ENCODE measurements at places on chromosomes 11 and 22.

DNA sequence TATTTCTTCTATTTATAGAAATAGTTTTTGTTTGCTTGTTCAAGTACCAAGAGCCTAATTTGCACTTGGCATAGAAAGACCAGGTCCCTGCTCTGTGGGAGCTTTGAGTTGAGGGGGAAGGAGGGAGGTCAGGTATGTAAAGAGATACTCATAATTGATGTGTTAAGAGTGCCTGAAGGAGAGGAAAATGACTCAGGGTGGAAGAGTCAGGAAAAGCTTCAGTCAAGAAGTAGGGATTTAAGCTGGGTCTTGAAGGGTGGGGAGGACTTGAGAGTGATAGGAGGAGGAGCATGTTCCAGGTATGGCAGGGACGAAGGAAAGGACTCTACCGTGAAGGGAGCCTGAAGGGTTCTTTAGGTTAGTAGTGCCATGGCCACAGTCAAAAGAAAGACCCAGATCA, 9.0 kb downstream of the RBX1 start:
- no peak for DNase-seq

DNA sequence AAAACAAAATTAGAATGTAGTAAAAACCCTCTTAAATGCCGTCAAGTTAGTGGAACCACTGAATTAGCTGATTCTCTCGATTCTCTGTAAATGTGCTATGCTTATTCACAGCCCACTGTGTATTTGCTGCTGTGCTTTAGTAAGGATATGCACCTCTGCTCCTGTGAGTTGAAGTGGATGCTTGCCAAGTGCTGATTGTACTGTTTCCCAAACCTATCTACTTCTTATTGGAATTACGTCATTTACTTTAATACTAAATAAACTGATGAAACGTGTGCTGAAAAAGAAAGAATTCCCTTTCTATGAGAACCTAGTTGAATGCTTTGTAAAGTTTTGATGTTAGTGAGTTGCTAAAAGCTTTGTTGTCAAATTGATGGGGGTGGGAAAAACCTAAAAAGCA, 158.4 kb downstream of the LRRC4C start:
- no peak for DNase-seq

DNA sequence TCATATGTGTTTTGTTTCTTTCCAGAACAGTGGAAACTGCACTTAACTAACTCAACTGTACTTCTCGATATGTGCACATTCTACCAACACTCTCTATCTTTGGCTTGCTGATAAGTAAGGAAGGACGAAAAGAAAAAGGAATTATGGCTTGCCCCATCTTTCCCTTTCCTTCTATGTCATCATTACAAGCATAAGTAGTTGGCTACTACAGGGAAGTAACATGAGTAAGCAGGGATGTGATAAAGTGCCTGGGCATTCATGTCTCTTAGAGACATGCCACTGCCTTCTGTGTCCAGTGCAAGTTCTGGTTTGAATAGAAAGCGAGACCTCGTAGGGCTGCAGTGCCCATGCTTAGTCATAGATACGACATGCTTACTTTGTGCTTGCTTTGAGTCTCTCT, 342.5 kb downstream of the ETS1 start:
- no peak for DNase-seq

DNA sequence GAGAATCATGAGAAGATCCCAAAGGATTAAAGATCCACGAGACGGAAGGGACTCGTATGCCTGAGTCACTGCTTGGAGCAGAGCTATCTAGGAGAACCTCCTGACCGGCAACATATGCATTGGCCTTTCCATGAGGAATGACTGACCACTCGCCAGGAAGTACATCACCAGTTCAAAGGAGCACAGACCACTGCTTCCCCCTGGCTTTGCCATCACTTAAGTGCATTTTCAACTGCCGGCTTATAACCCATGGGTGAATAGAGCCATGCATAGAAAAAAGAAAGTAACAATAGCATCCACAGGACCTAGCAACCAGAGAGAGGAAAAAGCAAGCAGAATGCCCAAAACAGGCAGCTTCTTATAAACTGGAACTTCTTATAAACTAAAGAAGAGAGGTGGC, 98.3 kb upstream of the ZC3H12C start:
- no peak for DNase-seq

GRCh38 chr11:32311346-32312065, 123.8 kb downstream of the WT1 start:
- no peak for DNase-seq

Data from Panc1 (cell line).